Left ventricle myocardium inferior (tissue), 1 donor: ENCODE measurements at places on chromosomes 3 and 15. TPM values are rescaled to one million over a fixed set of nuclear protein-coding genes. Genes with fewer than 3 reads are reported as not detected.

Gene GPR15
- not detected for total RNA-seq

Gene ACAD11
- total RNA-seq: 21.5 TPM

Gene RTP4
- total RNA-seq: 0.93 TPM

Gene PP2D1
- total RNA-seq: not detected

Gene STRIT1
- total RNA-seq: 11.7 TPM

Gene CELF6
- total RNA-seq: 1.5 TPM

Gene MUC20
- 4.7 TPM for total RNA-seq

- H3K4me1 ChIP-seq: peaks cover 31% of the 10 kb centered on the region
- H3K4me3 ChIP-seq: no peak overlapping the region
- no peak for DNase-seq
- no peak overlapping the region for H3K27ac ChIP-seq
- no peaks in the 10 kb centered on the region for H3K36me3 ChIP-seq
Observed at GRCh38 chr15:41984622-41985021, 12.3 kb upstream of the EHD4 start.

DNA sequence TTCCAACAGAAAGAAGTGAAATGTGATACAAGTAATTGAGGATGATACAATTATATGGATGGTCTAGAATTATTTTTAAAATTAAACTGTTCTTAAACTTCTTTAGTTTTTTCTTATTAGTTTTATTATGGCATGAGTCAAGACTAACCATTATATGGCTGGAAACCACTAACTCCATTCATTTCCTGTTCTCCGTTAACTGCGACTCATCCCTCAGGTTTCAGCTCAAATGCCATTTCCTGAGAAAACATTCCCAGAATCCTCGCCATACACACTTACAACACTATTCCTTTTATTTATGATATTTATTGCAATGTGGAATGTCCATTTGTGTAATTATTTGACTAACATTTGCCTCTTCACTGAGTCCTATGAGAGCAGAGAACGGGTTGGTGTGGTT, 394.1 kb downstream of the SOX2 start:
- DNase-seq: no peak
- no peaks in the 10 kb centered on the region for H3K27me3 ChIP-seq
- H3K36me3 ChIP-seq: no peaks in the 10 kb centered on the region

DNA sequence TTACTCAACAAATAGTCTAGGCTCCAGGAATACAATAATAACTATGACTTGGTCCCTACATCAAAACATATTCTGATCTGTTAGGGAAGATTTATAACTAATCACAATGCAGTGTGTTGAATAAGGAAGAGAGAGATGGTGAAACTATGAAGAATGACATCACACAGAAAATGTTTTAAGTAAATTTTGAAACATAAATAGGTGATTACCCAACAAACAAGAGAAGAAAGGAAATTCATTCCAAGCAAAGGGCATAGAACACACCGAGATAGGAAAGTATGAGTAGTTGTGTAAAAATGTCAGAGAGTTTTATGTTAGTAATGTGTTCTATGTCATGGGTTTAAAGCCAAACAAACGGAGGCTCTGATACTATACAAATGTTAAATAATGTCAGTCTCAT, 13.4 kb downstream of the SEC62 start:
- no peaks in the 10 kb centered on the region for H3K4me1 ChIP-seq
- no peaks in the 10 kb centered on the region for H3K27me3 ChIP-seq
- H3K36me3 ChIP-seq: peaks cover 87% of the 10 kb centered on the region
- DNase-seq: no peak
- H3K27ac ChIP-seq: no peak overlapping the region

- no peak overlapping the region for H3K4me3 ChIP-seq
- no peaks in the 10 kb centered on the region for H3K36me3 ChIP-seq
- no peak for DNase-seq
Observed at GRCh38 chr3:67578416-67578815, 76.0 kb downstream of the SUCLG2 start.

DNA sequence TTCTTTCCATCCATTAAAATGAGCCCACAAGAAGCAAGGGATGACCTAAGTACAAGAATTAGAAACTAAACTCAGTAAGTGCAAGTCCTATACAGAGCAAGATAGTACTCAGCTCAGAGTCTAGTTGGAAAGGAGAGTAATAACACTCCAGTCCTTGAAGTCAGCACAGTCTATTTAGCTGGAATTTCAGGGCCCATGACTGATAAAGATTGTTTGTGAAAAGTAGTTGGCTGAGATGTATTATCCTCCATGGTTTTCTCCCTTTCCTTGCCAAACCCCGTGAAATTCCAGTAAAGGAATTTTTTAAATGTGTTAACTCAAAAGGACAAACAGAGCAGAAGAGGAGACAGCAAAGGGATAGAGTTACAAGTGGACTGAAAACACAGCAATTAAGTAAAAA, 127.2 kb upstream of the STT3B start:
- no peak for DNase-seq
- no peaks in the 10 kb centered on the region for H3K27me3 ChIP-seq
- no peaks in the 10 kb centered on the region for H3K36me3 ChIP-seq
- H3K4me3 ChIP-seq: no peak overlapping the region
- H3K27ac ChIP-seq: no peak overlapping the region

DNA sequence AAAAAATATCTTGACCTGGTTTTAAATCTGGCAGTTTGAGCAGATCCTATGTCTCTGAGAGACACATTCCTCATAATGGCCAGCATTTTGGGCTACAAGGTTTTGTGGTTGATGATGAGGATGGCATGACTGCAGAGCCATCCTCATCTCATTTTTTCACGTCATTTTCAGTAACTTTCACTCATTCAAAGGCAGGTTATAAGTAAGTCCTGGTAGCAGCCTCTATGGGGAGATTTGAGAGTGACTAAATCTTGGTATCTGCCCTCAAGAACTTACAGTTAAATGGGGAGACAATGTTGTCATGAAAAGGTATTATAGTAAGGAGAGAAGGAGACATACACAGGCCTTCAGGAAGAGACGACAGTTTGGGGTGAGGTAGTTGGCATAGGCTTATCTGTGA, 14.5 kb downstream of the TIGIT start:
- no peak for DNase-seq
- no peaks in the 10 kb centered on the region for H3K36me3 ChIP-seq
- H3K27ac ChIP-seq: no peak overlapping the region
- no peak overlapping the region for H3K4me3 ChIP-seq
- H3K4me1 ChIP-seq: no peaks in the 10 kb centered on the region

- no peaks in the 10 kb centered on the region for H3K27me3 ChIP-seq
- no peak for DNase-seq
- H3K4me3 ChIP-seq: no peak overlapping the region
- peaks cover 29% of the 10 kb centered on the region for H3K4me1 ChIP-seq
Observed at GRCh38 chr3:33644582-33644981, 73.5 kb downstream of the CLASP2 start.

- no peak overlapping the region for H3K27ac ChIP-seq
- peaks cover 41% of the 10 kb centered on the region for H3K27me3 ChIP-seq
- DNase-seq: no peak
- H3K36me3 ChIP-seq: no peaks in the 10 kb centered on the region
- H3K4me3 ChIP-seq: no peak overlapping the region
Observed at GRCh38 chr3:140758791-140759444, 81.1 kb downstream of the TRIM42 start.

GRCh38 chr3:112365035-112365434, 32.1 kb downstream of the CD200 start:
- no peak for DNase-seq
- H3K27ac ChIP-seq: peak overlapping the region; percentile 82
- peaks cover 25% of the 10 kb centered on the region for H3K4me1 ChIP-seq
- no peaks in the 10 kb centered on the region for H3K27me3 ChIP-seq

- peaks cover 96% of the 10 kb centered on the region for H3K27me3 ChIP-seq
- no peaks in the 10 kb centered on the region for H3K36me3 ChIP-seq
- H3K27ac ChIP-seq: peak overlapping the region; percentile 96
- peak overlapping the region; percentile 81 for H3K4me3 ChIP-seq
- DNase-seq: peak; percentile 82
Observed at GRCh38 chr15:96356494-96357455, 26.3 kb downstream of the NR2F2 start.

GRCh38 chr3:125353659-125354058, 21.5 kb downstream of the ZNF148 start:
- H3K27me3 ChIP-seq: no peaks in the 10 kb centered on the region
- no peak overlapping the region for H3K27ac ChIP-seq
- no peak overlapping the region for H3K4me3 ChIP-seq
- no peak for DNase-seq
- H3K4me1 ChIP-seq: peaks cover 98% of the 10 kb centered on the region

- H3K36me3 ChIP-seq: no peaks in the 10 kb centered on the region
- no peaks in the 10 kb centered on the region for H3K4me1 ChIP-seq
- DNase-seq: no peak
Observed at GRCh38 chr3:13708871-13709595, 160.1 kb downstream of the FBLN2 start.

- H3K4me1 ChIP-seq: no peaks in the 10 kb centered on the region
- no peak for DNase-seq
- no peaks in the 10 kb centered on the region for H3K27me3 ChIP-seq
Observed at GRCh38 chr15:89707577-89707976, 17.0 kb downstream of the WDR93 start.

DNA sequence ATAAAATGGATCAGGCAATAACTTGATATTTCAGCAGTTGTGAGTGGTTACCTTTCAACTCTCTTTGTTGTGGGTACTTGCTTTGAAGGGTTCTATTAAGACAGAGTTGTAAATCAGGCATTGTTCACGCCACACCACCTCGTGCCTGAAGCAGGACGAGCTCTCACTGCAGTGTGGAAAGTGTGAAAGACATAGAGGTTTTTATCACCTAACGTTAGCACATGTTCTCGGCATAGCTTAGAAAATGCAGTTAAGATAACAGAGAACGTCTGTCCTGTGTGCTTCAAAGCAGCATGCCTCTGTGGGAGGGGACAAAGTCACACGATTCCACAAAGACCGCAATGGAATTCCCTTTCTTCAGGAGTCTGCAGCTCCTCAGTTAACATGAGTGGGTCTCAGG, 7.8 kb downstream of the ADAMTS17 start:
- no peak overlapping the region for H3K4me3 ChIP-seq
- no peaks in the 10 kb centered on the region for H3K36me3 ChIP-seq
- H3K27ac ChIP-seq: no peak overlapping the region
- no peak for DNase-seq
- H3K27me3 ChIP-seq: peaks cover 32% of the 10 kb centered on the region
- H3K4me1 ChIP-seq: no peaks in the 10 kb centered on the region

- peaks cover 35% of the 10 kb centered on the region for H3K36me3 ChIP-seq
- H3K27me3 ChIP-seq: no peaks in the 10 kb centered on the region
Observed at GRCh38 chr15:57235186-57235585, 141.1 kb upstream of the CGNL1 start.

GRCh38 chr3:106719077-106719476, 658.2 kb upstream of the CCDC54 start:
- no peaks in the 10 kb centered on the region for H3K4me1 ChIP-seq
- no peaks in the 10 kb centered on the region for H3K36me3 ChIP-seq
- no peak overlapping the region for H3K4me3 ChIP-seq
- no peaks in the 10 kb centered on the region for H3K27me3 ChIP-seq
- H3K27ac ChIP-seq: no peak overlapping the region
- no peak for DNase-seq

- no peak for DNase-seq
- H3K4me1 ChIP-seq: no peaks in the 10 kb centered on the region
- H3K4me3 ChIP-seq: no peak overlapping the region
Observed at GRCh38 chr15:90489514-90489913, 40.2 kb upstream of the CRTC3 start.

GRCh38 chr3:126102011-126102410, 18.1 kb upstream of the SLC41A3 start:
- no peaks in the 10 kb centered on the region for H3K27me3 ChIP-seq
- DNase-seq: no peak
- peaks cover 33% of the 10 kb centered on the region for H3K4me1 ChIP-seq
- no peak overlapping the region for H3K4me3 ChIP-seq
- H3K27ac ChIP-seq: peak overlapping the region; percentile 63

- peak overlapping the region; percentile 97 for H3K27ac ChIP-seq
- H3K4me1 ChIP-seq: peaks cover 61% of the 10 kb centered on the region
Observed at GRCh38 chr3:134309987-134310700, 59.5 kb upstream of the RYK start.

- H3K4me1 ChIP-seq: peaks cover 18% of the 10 kb centered on the region
- H3K27ac ChIP-seq: peak overlapping the region; percentile 50
- no peaks in the 10 kb centered on the region for H3K27me3 ChIP-seq
- H3K4me3 ChIP-seq: no peak overlapping the region
Observed at GRCh38 chr15:90619468-90619867, 89.7 kb downstream of the CRTC3 start.

DNA sequence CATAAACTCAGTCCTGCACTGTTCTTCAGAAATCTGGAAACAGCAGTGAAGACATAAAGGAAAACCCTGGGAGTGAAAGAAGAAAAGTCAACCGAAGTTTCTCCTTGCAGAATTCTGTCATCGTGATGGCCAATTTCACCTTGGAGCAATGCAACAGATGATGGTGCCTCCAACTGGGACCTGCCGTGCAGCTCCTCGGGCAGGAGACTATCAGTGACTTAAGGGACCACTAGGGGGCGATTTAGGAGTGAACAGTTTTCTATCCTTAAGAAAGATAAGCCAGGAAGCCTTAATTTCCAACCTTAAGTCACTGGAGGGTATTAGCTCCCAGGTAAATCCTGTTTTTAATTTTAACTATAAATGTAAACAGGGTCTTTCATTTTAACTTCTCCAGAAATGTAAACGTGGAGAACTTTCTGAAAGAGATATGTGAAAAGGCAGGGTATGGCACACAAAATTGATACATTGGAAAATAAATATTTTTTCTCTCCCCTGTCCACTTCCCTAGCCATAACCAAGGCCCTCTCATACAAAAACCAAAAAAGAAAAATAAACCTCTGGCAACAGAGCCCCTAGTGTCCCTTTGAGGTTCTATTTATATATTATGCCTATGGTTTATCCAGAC, 116.3 kb downstream of the PDZRN3 start:
- H3K36me3 ChIP-seq: no peaks in the 10 kb centered on the region
- H3K4me3 ChIP-seq: no peak overlapping the region
- H3K4me1 ChIP-seq: peaks cover 88% of the 10 kb centered on the region
- no peak for DNase-seq
- peak overlapping the region; percentile 68 for H3K27ac ChIP-seq

DNA sequence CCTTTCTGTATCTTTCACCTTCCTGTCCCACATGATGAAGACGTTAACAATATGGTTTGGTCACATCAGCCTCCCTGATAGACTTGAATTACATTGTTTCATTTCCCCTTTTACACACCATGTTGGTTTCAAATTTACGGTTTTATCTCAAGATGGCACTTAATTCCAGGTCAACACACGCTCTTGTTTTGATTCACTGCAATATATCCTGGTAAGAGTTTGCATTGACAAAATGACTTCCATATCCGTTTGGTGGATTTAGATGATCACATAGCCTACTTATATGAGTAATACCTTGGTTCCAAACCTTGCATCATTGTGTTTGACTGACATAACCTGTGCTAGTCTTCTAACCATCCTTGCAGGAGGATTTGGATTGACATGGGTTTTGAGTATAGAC, 499.4 kb downstream of the ROBO1 start:
- no peak overlapping the region for H3K27ac ChIP-seq
- no peak for DNase-seq
- H3K4me1 ChIP-seq: no peaks in the 10 kb centered on the region
- no peaks in the 10 kb centered on the region for H3K27me3 ChIP-seq
- H3K36me3 ChIP-seq: no peaks in the 10 kb centered on the region
- H3K4me3 ChIP-seq: no peak overlapping the region
